ENCODE measurements at places on chromosomes 7 and 10.

DNA sequence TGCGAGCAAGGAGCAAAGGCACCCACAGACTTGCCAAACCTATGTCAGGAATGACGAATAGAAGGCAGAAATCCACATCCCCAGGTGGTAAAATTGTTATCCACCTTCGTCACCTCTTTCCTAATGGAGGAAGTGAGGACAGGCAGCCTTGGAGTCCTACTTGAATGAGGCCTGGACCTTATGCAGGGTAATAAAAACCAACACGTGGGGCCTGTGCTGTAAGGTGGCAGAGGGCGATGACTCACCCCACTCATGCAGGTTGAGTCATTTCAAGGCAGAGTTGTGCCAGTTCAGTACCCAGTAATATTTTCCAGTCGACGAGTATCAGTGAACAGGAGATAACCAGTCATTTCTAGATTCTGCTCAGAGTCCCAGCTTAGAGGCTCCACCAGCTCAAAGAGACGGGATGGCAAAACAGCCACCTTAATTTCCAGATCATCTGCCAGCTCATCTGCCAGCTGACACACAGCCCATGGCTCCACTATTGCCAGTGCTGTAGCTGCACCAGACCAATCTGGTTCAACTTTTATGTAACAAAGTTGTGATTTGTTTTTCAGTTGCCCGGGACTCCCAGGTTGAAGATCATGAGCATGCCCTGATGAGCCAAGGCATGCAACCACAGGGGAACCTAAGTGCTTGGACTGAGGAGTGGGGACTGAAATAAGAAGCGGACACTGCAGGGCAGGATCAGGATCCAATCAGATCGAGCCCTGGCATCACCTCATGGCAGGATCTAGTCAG lies 176.2 kb upstream of the ITGB1 start:
- peak; percentile 85 for DNase-seq

GRCh38 chr10:130221456-130222375 lies 85.5 kb downstream of the GLRX3 start:
- no peak for DNase-seq

- no peak for DNase-seq
Measured at GRCh38 chr10:22640359-22640758, 74.0 kb downstream of the PIP4K2A start.

- no peak for DNase-seq
Measured at GRCh38 chr7:7148798-7149481, 33.4 kb upstream of the C1GALT1 start.

DNA sequence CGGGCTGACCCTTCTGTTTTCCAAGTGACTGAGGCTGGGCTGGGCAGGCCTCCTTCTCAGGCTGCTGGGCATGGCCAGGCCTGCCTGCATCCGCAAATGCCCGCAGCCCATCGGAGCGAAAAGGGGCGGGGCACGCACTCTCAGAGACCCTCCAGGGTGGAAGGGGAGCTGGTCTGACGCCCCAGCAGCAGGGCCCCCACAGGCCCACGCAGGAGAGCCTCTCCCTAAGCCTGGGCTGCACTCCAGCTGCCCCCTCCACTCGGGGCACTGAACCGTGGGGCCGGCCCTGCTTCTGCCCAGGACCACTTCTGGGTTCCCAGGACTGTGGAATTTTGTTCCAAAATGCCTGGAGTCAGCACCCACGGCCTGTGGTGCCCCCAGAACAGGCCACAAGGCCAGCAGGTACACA lies 9.3 kb downstream of the ADAP1 start:
- DNase-seq, result no peak

DNA sequence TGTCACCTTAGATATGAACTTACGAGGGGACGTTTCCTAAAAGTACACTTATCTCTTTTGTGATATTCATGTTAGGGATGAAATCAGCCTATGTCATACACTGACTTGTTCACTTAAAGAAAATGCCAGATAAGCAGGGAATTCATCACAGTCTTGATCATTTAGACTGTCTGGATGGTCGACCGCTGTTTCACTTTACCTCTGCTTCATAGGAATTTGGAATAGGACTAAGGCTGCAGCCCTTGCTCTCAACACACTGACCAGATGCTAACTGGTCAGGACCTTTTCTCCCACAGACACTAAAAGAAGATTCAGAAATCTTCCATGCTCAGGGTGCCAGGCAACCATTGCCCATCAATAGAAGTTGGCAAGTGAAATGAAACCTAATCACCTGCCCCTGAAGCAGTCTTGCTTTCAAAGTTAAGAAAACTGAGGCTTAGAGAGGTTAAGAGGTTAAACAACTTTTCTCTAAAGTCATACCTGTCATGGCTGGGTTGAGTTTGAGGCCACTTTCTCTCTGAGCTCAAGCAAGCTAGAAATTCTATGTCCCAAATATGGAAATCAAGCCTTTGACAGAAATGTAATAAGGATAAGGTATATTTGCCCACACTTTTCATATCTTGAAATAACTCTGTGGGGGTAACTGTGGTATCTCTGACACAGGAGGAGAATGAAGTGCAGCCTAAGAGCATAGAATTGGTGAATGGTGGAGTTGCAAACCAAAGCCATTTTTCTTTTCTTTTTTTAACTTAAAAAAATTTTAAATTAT lies 77.1 kb downstream of the MAP3K8 start:
- DNase-seq, result no peak

DNA sequence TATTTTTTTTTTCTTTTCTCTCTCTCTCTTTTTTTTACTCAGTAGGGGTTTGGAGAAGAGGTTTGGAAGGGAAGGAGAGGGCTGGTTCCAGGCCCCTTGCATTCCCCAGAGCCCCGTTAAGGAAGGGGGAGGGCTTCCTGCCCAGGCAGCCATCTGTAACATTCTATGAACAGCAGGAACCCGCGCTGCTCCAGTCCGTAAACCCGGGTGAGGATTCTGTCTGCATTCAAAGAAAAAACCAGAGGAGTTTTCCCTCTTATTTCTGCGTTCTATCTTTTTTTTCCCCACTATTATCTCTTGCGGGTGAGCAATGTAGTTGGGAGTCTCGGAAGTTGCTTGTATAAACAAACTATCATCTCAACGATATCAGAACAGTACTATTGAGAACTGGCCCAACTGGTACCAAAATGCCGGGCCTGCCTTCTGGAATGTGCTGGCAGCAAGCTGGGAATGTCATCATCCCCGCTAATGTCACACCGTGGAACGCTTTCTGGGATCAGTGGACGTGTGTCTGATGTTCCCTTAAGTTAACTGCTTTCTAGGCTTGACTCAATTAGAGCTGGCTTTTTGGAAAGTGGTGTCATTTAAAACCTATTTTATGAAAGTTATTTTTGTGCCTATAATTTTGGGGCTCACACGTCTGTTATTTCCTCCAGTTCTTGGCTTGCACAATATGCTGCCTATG lies 153.1 kb upstream of the MEOX2 start:
- peak; percentile 45 for DNase-seq

DNA sequence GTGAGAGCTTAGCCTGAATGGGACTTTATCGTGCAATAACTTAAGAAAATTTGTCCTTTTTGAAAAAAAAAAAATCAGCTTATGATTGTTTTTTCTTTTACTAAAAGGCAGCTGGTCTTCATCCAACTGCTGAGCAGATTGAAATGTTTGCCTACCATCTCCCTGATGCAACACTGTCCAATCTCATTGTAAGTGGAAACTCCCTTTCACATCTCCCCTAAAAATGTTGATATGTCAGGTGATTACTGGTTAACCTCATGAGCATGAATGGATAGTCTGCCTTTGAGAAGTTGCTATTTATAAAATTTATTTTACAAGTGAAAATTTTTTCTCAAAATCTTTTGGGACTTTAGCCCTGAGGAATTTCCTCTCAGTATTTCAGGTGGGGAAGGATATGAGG lies 17.8 kb upstream of the HKDC1 start:
- DNase-seq, result peak; percentile 66

GRCh38 chr7:88224601-88225275 lies 4.9 kb upstream of the SRI start:
- peak; percentile 62 for DNase-seq

- DNase-seq, result peak; percentile 40
Measured at GRCh38 chr10:112782200-112782907, 167.7 kb upstream of the TCF7L2 start.

DNA sequence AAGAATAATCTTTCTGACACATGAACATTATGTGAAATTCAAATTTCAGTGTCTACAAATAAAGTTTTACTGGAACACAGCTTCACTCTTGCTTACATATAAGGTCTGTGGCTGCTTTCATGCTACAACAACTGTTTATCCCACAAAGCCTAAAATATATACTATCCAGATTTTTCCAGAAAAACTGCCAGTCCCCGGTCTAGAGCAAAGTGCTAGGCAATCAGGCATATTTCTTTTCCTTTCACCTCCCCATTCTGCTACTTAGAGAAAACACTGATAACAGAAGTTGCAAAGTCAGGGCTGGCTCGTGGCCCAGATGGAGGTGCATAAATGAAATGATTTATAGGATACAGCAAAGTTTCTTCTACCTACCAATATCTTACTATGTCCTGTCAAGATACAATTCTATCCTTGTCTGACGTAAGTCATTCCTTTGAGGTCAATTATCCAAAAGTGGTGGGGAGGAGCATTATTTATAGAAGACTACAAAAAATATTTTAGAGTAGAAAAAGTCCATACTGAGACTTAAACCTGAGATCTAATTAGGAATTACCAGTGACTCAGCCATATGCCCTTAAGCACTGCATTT lies 384.1 kb downstream of the NXPH1 start:
- no peak for DNase-seq

DNA sequence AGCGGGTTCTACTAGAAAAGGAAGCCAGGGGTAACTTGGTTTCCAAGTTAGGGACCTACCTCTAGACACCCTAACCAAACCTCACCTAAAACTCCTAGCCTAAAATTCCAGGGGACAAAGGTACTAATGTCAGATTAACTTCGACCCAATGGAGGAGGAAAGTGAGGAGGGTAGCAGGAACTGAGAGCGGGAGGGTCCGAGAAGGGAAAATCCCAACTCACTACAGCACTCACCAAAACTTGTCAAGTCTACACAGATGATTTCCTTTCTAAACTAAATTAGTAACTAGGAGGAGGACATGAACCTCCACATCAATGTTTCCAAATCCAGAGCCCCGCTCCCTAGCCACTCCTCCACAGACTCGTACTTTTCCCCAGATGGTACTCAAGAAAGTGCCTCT lies 22.6 kb downstream of the CHCHD3 start:
- no peak for DNase-seq

- DNase-seq, result no peak
Measured at GRCh38 chr10:119364645-119365600, 157.6 kb downstream of the GRK5 start.

- peak; percentile 6 for DNase-seq
Measured at GRCh38 chr10:96439725-96440124, 74.0 kb downstream of the TLL2 start.

Measured in AG10803 (cell line).